ENCODE measurements at places on chromosomes 12 and 14.

- DNase-seq = peak; percentile 16
Observed at GRCh38 chr14:61841145-61841544, 78.9 kb downstream of the SNAPC1 start.

- peak; percentile 71 for DNase-seq
Observed at GRCh38 chr12:93742110-93742934, 65.1 kb downstream of the CRADD start.

DNA sequence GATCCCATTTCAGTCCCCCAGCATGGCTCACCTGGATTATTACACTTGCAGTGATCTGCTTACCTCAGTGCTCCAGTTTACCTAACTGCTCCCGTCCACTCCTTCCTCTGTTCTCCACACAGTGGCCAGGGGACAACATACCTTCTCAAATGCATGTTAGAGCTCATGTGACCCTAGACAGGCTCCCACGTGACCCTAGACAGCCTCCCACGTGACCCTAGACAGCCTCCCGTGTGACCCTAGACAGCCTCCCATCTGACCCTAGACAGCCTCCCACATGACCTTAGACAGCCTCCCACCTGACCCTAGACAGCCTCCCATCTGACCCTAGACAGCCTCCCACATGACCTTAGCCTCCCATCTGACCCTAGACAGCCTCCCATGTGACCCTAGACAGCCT, 226.0 kb upstream of the TMEM132C start:
- no peak for DNase-seq

DNA sequence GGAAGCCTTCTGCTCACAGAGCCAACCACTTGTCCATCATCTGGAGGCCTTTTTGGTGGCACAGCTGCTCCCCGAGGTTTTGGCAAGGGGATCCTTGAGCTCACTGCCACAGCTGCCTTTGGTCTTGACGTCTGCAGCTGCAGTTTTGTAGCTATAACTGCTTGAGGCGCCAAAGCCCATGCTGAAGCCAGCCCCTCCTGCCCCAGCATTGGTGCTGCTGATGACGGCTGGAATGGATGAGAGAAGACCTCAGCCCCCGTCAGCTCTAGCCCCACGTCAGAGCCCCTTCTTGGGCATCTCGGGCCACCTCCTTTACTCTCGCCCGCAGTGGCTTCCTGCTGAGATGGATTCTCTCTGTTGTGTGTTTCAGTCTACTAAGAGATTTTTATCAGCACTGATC, 12.3 kb upstream of the KRT74 start:
- peak; percentile 32 for DNase-seq

- no peak for DNase-seq
Observed at GRCh38 chr14:49895480-49895879, 2.6 kb downstream of the ARF6 start.

GRCh38 chr14:29712601-29713000, 215.0 kb downstream of the PRKD1 start:
- DNase-seq = no peak

DNA sequence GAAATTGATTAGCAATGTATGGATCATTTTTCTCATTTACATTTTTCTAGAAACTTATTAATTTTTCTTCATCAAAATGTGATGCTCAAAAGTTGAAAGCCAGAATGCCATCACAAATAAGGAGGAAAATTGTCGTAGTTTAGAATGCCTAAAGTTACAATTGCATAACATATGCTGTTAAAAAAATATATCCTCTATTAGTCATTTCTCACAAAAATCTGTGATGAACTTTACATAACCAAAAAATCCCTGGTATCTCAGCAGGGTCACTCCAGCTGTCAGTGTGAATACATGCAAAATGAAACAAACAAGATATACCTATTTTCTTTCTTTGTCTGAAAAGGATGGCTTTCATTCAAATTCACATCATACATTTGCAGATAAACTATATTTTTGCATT, 358.9 kb downstream of the PAWR start:
- DNase-seq = no peak

DNA sequence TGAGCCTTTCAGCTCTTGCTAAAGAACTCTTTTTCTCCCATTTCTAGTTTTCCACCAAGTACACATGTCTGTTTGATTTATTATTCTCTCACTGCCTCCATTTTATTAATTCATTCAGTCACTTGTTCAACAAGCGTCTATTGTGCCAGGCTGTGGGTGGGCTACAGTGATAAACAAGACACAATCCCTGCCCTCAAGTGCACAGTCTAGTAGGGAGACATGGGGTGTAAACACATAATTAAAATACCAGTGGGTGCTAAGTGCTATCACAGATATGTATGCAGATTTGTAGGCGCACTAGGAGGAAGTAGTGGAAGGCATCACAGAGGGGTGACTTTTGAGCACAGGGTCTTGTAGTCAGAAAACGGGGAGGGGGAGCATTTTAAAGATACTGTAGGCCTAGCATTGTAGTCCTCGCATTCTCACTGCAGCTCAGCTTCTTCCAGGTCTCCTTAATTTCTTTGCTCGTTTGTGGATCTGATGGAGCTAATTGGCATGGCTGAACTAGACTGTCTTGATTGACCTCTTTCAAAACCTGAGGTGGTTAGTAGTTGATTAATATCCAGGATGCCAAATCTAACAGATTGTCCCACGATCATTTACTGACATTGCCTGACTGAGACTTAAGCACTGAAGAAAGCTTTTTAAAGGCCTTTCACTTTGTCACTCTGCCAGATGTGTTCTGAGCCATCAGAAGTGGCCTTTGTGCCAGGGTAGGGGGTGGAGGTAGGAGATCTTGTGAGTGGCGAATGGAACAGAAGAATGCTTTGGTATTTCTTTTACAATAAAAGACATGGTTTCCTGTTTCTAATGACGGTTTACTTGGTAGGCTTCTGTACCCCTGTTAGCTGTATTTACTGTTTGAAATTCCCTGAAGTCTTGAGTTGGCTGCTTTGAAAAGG, 116.9 kb downstream of the DIP2B start:
- no peak for DNase-seq

DNA sequence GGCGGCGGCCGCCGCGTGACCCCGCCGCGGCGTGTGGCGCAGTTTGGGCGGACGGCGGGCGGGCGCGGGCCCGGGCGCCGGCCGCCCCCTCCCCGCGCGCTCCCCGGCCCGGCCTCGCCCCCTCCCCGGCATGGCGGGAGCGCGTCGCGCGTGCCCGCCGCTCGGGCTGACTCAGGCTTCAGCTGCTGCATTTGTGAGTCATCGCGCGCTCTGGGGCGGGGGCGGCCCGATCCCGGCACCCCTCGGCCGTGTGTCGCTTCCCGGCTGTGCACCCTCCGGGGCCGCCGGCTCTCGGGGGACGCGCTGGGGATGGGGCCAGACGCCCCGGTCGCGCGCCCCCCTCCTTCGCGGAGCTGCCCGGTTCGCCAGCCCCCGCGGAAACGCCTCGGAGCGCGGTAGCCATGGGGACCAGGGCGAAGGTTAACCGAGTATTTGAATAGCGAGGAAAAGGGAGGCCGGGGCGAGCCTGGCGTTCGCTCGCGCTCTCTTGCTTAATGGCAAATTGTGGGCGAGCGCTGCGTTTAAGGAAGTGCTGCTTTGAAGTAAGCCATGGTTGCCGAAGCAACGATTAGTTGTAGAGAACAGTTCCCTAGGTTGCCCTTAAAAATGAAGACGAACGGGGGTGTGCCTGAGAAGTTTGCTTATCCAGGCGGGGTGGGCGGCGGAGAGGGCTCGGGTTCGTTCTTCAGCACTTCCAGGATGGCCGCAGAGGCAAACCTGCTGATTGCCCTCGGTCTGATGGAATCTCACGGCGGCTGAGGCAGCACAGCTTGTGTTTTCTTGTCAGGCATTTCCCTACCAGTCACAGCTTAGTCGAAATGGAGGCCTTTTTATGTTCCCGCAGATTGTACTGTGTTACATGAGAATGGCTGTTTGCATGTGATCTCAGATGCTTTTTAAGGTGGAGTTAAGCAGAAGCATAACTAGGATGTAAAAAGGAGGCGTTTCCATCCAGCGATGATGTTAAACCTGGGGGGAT, 896 bp downstream of the EIF5 start:
- DNase-seq = peak; percentile 69

DNA sequence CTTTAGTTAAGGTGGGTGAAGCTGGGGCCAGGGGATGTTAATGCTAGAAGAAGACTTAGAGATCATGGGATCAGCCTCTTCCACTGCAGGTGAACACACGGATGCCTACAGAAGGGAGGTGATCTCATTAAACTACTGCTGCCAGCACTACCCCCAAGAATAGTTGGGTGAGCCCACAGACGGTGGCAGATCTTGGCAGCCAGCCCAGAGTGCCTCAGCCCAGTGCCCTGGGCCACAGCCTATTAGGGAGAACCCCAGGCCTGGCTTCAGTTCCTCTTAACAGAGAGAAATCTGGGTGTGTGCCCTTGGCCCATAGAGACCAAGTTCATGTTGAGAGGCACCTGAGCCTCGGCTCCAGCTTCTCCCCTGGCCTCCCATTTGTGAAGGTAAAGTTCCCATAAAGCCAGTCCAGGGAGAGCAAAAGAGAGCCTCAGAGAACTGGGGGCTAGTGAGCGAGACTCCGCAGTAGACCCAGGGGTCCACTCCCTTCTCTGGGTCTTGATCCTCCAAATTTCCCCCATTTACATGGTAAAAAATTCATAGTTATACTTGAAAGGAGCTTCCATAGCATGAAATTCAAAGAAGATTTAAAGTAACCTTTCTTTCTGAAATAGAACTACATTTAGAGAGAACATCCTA, 125.0 kb upstream of the CCND2 start:
- DNase-seq = no peak

- DNase-seq = no peak
Observed at GRCh38 chr14:87411370-87411769, 581.6 kb downstream of the GALC start.

DNA sequence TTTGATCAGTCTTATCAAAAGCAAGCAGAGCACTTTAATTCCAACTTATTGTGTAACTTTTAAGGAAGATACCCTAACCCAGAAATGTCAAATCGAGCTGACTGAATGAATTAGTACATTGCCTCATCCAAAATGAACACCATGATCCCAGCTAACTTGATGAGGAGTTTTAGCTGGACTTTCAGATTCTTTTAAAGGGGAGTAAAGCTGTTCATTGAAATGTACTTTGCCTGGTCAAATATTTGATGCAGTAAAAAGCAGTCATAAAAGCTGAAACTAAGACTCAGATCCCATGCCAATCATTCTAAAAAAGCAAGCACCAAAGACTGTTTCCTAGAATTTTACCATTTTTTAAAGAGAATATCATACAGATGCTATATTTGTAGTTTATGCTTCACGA, 114.1 kb downstream of the FSCB start:
- no peak for DNase-seq

All from hindlimb muscle (tissue), 1 donor.